ENCODE measurements at places on chromosomes 2 and 18. TPM values are rescaled to one million over a fixed set of nuclear protein-coding genes. Genes with fewer than 3 reads are reported as not detected.

DNA sequence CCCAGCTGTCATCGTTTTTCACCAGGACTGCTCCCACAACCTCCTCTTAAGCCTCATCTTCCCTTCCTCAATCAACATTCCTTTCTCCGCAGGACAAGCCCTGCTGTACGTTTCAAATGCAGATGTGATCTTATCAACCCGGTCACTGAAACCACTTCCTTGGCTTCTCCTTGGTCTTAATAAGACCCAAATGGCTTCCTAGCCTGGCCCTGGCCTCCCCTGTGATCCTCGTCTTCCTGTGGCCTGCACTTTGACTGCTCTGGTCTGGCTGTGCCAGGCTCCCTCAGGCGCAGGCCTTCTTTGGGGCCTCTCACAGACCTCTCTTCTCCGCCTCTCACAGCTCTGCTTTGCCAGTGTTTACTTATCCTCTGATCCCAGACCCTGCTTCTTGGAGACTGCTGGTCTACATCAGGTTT lies 4.7 kb upstream of the ADNP2 start:
- no peak overlapping the region for H3K27ac ChIP-seq
- H3K4me1 ChIP-seq: peaks cover 4% of the 10 kb centered on the region
- H3K27me3 ChIP-seq: no peaks in the 10 kb centered on the region
- H3K4me3 ChIP-seq: no peak overlapping the region

The DLGAP1 gene
- 0.41 TPM for polyA plus RNA-seq

The ST8SIA3 gene
- polyA plus RNA-seq: 0.05 TPM

The YES1 gene
- 18.8 TPM for polyA plus RNA-seq

The LINC00305 gene
- 0.05 TPM for polyA plus RNA-seq

All from thymus (tissue), 14 donors.